Activated CD4-positive, alpha-beta T cell treated with anti-CD3 and anti-CD28 coated beads for 36 hours (primary cell): ENCODE measurements at places on chromosomes 13 and 19. TPM values are rescaled to one million over a fixed set of nuclear protein-coding genes. Genes with fewer than 3 reads are reported as not detected.
A peak's percentile ranks its signal among the peaks of the same experiment; 100 is the strongest.

DNA sequence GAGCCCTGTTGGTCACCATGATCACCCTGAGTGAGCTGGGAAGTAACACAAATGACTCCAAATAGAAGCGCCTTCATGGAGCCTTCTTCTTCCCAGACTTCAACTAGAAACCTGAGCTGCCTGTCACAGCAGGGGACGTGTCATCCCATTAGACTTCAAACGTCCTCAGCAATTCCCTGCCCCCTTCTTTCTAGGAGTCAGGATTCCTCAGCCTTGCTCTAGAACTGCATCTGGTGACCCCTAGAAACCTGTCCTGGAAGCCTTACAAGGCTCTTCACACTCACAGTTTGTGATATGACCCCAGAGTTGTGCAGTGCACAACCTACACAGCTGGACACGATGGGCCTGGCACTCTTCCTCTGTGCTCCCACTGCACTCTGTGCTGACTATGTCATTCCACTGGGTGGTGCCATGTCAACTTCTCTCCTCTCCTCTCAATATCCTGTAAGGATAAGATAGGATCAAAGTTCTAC, 23.6 kb upstream of the TTYH1 start:
- H3K4me3 ChIP-seq, result no peak overlapping the region
- H3K27me3 ChIP-seq, result peaks cover 16% of the 10 kb centered on the region
- no peak overlapping the region for H3K27ac ChIP-seq
- no peaks in the 10 kb centered on the region for H3K36me3 ChIP-seq
- peaks cover 29% of the 10 kb centered on the region for H3K4me1 ChIP-seq

DNA sequence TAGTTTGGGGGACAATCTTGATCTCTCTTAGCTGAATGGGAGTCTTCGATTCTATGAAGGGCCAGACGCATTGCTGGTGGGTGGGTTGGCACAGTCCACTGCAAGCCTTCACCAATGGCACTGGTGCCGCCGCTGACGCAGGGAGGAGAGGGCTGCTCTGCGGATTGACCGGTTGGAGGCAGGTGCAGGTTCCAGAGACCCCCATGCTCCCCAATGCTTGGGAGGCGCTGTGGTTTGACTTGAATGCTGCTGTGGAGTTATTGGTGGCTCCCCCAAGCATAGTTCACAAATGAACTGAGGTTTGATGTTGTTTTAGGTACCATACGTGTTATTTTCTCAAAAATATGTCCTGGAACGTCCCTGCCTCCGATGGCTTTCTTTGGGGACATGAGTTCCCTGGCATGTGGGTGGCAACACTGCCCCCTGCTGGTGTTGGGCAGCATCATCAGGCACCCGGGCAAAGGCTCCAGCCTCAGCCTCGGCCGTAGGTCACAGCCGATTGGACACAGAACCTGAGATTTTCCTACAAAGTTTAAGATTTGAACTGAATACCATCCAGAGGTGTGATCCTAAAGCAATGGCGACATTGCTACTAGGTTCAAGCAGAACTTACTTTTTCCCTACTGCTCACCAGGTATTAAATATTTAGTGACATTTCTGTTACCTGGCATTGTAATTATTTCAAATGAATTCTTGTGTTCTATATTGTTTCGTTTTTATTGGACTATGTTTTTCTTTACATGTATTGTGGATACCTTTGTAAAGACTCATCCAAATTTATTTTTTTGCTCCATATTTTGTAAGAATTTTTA, 95.5 kb downstream of the ANKRD10 start:
- DNase-seq, result peak; percentile 89
- H3K27me3 ChIP-seq, result peaks cover 3% of the 10 kb centered on the region
- peaks cover 5% of the 10 kb centered on the region for H3K4me1 ChIP-seq

Gene ZNF730
- 3.8 TPM for total RNA-seq

DNA sequence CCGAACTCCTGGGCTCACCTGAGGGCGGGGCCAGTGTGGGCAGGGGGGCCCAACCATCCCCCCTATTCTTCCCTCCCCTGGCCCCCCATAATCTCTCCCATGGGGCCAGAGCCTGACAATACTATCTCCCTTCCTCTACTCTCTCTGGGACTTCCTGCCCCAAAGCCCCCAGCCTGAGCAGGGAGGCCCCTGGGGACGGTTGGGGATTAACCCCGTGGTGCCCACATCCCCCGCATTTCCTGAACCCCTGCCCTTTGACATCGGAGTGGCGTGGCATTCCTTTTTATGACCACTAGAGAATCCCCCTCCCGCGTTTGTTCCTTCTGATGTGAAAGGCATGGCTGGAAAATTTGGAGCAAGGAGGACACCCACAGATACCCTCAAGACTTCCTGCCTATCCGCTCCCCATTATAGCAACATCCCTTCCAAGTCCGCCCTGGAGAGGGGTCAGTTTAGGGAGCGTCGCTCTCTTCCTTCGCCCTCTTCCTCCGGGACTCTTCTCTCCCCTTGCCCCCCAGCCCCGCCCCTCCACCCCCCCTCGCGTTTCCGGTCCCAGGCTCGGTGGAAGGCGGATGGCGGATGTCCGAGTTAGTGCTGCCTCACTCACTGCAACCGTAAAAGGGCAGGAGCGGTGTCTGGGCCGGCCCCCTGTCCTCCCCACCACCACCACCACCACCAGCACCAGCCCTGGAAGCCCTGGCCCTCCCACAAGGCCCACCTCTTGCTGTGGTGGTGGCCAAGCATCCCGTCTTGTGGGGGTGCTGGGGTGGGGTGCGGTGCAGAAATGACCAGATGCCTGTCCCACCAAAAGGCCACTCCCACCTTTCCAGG, 1.8 kb downstream of the VASP start:
- peaks cover 56% of the 10 kb centered on the region for H3K4me1 ChIP-seq
- H3K27ac ChIP-seq, result peak overlapping the region; percentile 88
- peak; percentile 60 for DNase-seq
- H3K4me3 ChIP-seq, result peak overlapping the region; percentile 85
- peaks cover 20% of the 10 kb centered on the region for H3K36me3 ChIP-seq

GRCh38 chr13:20399961-20400360, 125.7 kb downstream of the CRYL1 start:
- peaks cover 8% of the 10 kb centered on the region for H3K4me1 ChIP-seq
- H3K4me3 ChIP-seq, result no peak overlapping the region
- H3K36me3 ChIP-seq, result peaks cover 1% of the 10 kb centered on the region

- DNase-seq, result no peak
- H3K27ac ChIP-seq, result no peak overlapping the region
- H3K4me1 ChIP-seq, result peaks cover 9% of the 10 kb centered on the region
These were observed 4.9 kb downstream of the SMIM24 start for GRCh38 chr19:3475449-3475848.

- peaks cover 13% of the 10 kb centered on the region for H3K4me1 ChIP-seq
- peaks cover 14% of the 10 kb centered on the region for H3K27me3 ChIP-seq
- no peak for DNase-seq
- no peak overlapping the region for H3K4me3 ChIP-seq
- H3K27ac ChIP-seq, result no peak overlapping the region
- H3K36me3 ChIP-seq, result no peaks in the 10 kb centered on the region
These were observed 19.4 kb upstream of the HOMER3 start for GRCh38 chr19:18960370-18960769.

GRCh38 chr19:7904074-7905020, 670 bp downstream of the MAP2K7 start:
- peak overlapping the region; percentile 92 for H3K27ac ChIP-seq
- H3K4me3 ChIP-seq, result peak overlapping the region; percentile 85
- no peak for DNase-seq
- peaks cover 18% of the 10 kb centered on the region for H3K36me3 ChIP-seq
- peaks cover 22% of the 10 kb centered on the region for H3K4me1 ChIP-seq

- no peaks in the 10 kb centered on the region for H3K27me3 ChIP-seq
- peaks cover 5% of the 10 kb centered on the region for H3K36me3 ChIP-seq
- DNase-seq, result peak; percentile 74
These were observed 508 bp downstream of the ZBTB7A start for GRCh38 chr19:4066176-4066606.

Gene FCER2
- total RNA-seq, result 3.5 TPM

Gene SMARCA4
- total RNA-seq, result 116 TPM

DNA sequence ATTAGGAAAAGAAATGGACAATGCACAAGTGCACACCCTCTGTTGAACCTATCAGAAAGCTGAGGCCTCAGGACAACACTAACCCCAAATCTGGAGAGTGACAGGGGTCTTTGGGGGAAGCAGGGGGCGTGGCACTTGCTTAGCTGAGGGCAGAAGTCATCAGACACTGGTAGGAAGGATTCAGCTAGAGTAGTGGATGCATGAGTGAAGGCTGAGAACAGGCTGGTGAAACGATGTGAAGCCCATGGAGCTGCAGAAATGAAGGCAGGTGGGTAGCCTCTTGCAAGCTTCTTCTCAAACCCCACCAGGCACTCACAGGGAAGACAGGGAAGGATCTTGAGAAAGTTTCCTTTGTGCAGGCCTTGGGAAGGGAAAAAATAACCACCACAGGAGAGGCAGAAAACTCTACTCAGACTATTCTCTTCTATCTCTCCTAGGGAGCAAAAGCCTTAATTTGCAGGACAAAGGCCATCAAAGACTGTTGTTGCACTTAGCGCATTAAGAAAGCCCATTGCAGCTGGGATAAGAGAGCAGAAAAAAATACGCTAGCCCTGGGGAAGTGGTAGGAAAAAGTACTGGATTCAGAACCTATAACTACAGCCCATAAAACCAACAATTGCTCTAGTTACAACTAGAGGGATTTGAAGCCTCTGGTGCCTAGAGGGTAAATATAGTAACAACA, 193.3 kb upstream of the ZNF536 start:
- peaks cover 5% of the 10 kb centered on the region for H3K27me3 ChIP-seq
- H3K4me1 ChIP-seq, result no peaks in the 10 kb centered on the region
- no peak for DNase-seq
- no peak overlapping the region for H3K27ac ChIP-seq

DNA sequence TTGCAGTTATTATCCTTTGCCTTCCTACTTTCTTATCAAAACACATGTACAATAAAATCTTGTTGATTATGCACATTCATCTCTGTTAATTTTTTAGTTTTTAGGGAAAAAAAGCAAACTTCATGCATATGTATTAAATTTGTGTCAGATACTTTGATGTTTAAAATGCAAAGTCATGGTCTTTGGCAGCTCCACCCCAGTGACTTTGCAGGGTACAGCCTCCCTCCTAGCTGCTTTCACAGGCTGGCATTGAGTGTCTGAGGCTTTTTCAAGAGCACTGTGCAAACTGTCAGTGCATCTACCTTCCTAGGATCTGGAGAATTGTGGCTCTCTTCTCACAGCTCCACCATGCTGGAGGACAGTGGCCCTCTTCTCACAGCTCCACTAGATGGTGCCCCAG, 1988.1 kb upstream of the PCDH20 start:
- no peak for DNase-seq
- no peaks in the 10 kb centered on the region for H3K36me3 ChIP-seq
- H3K27ac ChIP-seq, result no peak overlapping the region
- no peaks in the 10 kb centered on the region for H3K4me1 ChIP-seq
- no peaks in the 10 kb centered on the region for H3K27me3 ChIP-seq

DNA sequence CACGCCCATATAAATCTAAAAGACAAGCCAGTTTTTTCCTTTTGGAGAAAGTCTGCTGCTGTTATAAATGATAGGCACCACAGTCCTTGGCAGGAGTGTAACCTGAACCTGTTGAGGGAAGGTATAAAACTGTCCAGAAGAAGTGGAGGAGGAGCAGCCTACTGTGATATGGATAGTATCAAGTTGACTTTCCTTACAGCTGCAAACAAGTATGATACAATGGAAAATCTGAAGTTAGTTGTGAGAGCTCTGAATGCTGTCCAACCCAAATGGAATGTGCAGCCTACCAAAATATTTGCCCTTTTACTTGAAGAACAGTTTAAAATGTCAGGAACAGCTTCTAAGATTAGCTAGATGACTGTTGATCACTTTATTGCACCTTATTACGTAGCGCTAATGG, 399.6 kb downstream of the FGF14 start:
- DNase-seq, result no peak
- H3K27ac ChIP-seq, result no peak overlapping the region

DNA sequence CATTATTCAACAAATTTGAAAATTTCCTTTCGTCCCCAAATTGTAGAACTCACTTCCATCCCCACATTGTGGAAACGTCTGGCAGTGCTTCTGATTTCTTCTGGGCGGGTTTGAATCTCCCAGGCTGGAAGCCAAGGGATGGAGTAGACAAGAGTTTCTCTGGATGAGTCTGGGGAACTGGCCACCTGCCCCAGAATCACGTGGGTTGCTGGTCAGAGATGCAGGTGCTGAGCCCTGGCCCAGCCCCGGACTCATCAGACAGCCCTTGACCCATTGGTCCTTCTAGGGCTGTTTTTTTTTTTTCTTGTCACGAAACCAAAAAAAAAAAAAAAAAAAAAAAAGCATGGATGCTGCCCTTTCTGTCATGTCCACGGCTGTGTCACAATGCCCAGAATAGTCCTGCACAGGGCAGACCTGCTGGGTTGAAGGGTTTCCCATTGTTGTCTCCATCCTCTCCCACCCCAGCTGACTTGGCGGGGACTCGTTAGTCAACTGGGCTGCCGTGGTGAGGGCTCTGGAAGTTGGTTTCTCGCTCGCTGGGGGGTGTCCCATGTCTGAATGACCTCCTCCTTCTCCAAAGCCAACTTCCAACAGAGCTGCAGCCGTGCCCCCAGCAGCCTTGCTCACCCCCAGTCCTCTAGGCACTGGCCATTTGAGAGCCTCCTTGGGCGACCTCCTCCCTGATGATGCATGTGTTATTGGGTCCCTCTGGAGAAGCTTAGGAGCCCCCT, 12.8 kb downstream of the CHST8 start:
- H3K4me3 ChIP-seq, result no peak overlapping the region
- H3K36me3 ChIP-seq, result no peaks in the 10 kb centered on the region
- no peak overlapping the region for H3K27ac ChIP-seq
- DNase-seq, result no peak
- peaks cover 14% of the 10 kb centered on the region for H3K27me3 ChIP-seq

Gene PCP2
- total RNA-seq, result 1.8 TPM

DNA sequence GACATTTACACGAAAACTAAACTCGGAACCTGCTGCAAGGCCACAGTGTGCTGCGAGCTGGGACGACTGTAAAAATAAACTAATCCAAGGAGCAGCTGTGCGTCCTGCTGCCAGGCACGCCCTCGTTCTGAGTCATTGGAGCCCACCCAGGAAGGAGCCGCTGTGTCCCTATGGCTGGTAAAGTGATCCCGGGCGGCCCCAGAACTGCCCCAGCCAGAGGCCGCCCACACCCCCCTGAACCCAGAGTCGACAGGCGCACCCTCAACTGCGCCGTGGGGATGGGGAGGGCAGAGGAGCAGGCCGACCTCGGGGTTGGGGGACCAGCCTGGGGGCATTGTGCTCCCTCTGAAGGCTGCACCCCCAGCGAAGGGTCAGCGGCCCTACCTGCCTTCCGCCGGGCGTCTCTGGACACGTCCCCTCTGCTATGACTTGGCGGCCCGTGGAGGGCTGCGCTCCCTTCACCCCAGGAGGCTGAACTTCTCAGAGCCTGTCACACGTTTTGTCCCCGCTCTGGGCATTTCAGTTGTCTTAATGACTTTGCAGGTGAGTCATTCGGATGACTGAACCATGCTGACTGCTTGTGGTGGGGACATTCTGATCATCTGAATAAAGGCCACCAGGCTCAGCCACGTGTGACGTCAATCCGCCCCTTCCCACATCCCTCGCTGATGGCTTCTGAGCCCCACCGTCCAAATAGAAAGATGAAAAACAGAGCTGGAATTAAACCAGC, 42.7 kb downstream of the ADPRHL1 start:
- H3K27me3 ChIP-seq, result peaks cover 1% of the 10 kb centered on the region
- H3K36me3 ChIP-seq, result no peaks in the 10 kb centered on the region
- no peak overlapping the region for H3K4me3 ChIP-seq
- no peak for DNase-seq
